H9 (cell line): ENCODE measurements at places on chromosomes 3 and 15. TPM values are rescaled to one million over a fixed set of nuclear protein-coding genes. Genes with fewer than 3 reads are reported as not detected.

DNA sequence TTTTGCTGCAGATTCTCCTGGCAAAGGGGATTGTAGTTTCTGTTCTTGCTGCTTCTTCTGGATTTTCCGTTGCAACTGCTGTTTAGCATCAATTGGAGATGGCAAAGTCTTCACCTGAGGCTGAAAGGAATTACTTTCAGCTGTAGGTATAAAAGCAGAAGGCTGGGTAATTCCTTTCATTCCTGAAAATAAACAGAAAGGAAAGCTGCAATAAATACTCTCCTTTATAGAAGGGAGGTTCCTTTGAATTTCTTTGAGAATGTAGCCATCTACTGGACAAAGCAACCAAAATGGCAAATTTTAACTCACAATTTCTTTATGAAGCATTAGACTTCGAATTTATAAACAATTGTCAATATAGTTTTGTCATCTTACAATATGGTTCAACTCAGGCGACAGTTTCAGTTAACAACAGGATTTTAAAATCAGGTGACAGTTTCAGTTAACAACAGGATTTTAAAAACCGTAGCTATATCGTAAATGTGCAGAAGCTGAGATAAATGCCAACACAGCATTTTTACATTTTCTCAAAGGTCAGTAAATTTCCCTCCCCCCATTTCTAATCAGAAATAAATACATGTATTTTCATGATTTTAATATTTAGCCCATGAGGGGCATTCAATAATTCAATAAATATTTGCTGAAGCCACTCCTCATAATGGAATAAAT, 104.9 kb upstream of the NEDD4 start:
- no peak for DNase-seq

The ADCY5 gene
- total RNA-seq: 5.0 and 6.1 TPM in 2 replicates

The C3orf80 gene
- 0.13 and 0.15 TPM in 2 replicates for total RNA-seq

DNA sequence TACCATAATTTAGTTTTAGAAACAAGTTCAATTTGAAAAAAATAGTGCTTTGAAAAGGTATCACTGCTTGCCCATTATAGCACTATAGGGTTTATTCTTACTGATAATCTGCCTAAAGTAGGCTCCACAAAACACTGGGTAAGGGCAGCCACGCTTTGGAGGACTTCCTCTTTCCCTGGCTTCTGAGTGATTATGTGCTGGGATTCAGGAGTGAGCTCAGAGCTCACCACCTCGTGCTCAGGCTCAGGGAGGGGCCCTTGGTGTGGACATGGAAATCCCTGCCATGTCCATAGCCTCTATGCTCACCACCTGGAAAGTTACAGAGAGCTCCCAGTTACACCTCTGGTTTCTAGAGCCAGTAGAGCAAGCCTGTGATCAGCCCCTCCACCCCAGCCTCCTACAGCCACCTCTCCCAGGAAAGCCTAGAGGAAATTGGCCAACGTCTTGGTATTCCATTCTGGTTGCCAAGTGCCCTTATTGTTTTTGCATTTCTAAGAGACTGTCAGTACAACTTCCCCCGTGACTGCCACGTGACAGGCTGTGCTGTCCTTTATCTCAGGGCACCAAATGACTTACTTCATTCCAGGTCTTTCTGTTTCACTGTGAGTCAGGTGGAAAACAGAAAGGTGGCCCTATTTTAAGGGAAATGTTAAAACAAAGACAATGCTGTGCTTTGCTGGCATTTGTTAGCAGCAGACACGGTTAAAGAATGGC, 316.0 kb downstream of the RORA start:
- no peak for DNase-seq

DNA sequence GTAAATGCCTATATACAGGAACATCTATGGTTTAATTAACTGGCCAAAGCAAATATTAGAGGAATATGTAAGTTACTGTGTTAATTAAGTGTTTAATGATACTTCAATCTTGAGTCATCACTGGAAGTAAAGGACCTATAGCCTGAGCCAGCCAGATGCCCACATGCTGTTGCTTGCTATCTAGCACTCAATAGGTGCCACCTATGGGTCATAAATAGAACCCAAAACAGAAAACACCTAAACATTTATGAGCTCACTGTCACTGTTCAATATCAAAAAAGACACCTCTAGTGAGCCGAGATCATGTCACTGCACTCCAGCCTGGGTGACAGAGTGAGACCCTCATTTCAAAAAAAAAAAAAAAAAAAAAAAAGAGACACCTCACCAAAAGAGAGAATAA, 48.4 kb upstream of the IP6K2 start:
- no peak for DNase-seq

DNA sequence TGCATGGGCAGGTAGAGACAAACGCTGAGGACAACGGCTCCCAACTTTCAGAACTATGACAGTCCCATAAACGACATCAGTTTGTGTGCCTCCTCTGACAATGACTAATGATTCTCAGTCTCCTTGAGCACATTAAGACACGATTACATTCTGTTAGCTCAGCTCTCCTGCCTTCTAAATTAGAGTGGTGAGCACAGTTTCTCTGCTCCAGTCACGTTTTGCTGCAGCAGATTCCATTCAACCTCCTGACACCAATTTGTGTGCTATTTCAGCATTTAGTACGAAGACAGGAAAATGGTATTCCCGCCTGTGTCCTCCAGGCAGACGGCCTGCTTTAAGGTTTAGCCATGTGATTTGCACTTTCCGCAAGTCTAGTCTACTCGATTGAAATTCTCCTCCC, 458.4 kb upstream of the CFAP20DC start:
- no peak for DNase-seq

The HAPLN3 gene
- total RNA-seq: 41.7 and 42.4 TPM in 2 replicates

DNA sequence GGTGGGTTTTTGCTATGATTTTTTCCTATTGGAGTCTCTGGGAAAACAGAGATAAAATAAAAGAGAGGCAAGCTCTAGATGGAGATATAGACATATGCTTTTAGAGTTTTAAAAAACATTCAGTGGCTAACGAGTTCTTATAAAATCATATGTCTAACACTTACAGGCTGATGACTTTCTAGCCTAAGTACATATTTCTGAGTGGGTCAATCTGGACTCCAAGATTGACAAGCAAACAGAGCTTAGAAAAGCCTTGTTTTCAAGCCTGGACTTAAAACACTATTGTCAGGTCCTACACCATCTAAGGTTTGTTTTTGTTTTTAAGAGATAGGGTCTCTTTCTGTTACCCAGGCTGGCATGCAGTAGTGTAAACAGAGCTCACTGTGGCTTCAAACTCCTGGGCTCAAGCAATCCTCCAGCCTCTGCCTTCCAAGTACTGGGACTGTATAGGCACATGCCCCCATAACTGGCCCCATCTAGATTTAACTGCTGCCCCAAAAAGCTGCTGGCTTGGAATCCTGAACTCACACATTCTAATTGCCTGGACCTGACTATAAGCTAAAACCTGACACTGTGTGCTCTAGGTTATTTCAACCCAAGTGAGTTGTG, 86.3 kb downstream of the FBXL22 start:
- DNase-seq: no peak

DNA sequence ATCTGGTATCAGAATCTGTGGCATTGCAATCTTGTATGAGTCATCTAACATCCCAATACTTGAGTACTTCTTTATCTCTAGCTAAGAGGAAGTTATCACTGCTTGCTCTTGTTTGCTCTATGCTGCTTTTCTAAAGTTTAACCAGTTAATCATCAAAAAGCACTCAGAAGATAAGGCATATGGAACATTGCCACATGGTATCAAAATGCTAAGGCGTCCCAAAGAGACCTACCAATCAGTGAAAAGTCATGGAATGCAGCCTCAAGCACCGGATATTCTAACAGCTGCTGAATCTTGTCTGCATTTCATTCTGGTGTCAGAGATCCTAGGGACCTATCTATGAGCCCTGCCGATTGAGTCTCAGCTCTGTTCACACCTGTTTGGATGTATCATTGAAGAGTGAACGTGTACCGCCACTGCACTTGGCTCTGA, 192.8 kb downstream of the ARPP21 start:
- no peak for DNase-seq

The KNG1 gene
- not detected in 2 replicates for total RNA-seq
